ENCODE measurements at places on chromosomes 6 and 20. TPM values are rescaled to one million over a fixed set of nuclear protein-coding genes. Genes with fewer than 3 reads are reported as not detected.
A peak's percentile ranks its signal among the peaks of the same experiment; 100 is the strongest.

DNA sequence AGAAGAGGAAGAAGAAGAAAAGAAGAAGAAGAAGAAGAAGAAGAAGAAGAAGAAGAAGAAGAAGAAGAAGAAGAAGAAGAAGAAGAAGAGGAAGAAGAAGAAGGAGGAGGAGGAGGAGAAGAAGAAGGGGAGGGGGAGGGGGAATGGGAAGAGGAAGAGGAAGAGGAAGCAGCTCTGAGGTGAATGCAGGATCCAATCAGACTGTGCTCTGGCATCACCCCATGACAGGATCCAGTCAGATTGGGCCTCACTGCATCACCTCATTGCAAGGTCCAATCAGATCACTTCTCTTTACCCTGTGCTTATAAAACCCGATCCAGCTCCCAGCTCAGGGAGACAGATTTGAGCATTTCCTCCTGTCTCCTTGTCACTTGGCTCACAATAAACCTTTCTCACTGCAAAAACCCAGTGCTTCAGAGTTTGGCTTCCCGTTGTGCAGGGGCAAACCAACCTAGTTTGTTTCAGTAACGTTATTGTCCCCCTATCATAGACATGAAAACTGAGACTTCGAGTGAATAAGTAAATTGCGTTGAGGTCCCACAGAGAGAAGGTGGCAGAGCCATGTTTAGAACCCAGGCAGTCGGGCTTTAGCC lies 28.6 kb upstream of the YWHAB start:
- no peak for DNase-seq

Gene TINAG
- 114 TPM for total RNA-seq

GRCh38 chr6:79077715-79078074 lies 359 bp downstream of the PHIP start:
- DNase-seq = no peak

Gene SH3BGRL2
- total RNA-seq = 2.2 TPM

DNA sequence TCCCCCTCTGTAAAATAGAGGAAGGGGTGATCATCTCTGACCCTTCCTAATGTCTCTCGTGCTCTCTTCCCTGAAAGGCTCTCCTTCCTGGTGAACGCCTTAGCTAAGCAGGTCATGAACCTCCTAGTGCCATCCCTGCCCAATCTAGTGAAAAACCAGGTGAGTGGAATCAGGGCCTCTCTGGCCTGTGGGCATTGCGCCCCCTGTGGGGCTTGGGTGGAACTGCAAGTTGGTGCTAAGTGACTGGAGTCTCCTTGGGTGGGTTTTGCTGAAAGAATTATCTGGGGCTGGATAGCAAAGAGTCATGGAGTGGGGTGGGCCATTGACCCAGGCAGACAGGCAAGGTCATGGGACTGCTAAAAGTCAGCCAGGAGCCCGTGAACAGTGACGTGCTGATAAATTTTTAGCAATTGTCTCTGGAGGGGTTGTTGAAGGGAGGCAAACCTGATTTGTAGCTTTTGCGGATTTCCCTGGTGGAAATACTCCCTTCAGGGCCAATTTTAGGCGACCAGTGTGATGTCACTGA lies 8.9 kb downstream of the BPIFB1 start:
- peak; percentile 33 for DNase-seq

Gene ABRACL
- total RNA-seq = 83.0 TPM

DNA sequence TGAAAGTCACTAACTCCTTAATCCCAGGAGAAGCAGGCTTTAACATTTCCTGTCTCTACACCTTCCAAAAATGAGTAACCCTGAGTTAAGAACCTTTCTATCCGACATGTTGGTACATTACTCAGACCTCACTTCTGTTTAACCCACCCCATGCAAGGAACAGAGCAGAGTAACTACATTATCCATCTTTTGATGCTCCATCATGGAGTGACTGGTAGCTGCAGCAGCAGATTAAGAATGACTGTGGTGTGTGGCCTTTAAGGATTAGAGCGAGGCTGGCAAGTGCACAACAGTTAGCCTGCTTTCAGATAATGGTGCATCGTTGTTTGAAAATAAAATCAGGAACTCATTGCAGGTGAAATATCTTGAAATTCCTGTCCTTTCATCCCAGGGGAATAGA lies 2.0 kb downstream of the TRAF3IP2 start:
- no peak for DNase-seq

- no peak for DNase-seq
Measured at GRCh38 chr20:11919581-11919980, 1.9 kb downstream of the BTBD3 start.

GRCh38 chr6:11727346-11727997 lies 51.1 kb downstream of the ADTRP start:
- no peak for DNase-seq

- DNase-seq = no peak
Measured at GRCh38 chr6:55443238-55444134, 116.2 kb downstream of the GFRAL start.

Gene PTCRA
- total RNA-seq = not detected

DNA sequence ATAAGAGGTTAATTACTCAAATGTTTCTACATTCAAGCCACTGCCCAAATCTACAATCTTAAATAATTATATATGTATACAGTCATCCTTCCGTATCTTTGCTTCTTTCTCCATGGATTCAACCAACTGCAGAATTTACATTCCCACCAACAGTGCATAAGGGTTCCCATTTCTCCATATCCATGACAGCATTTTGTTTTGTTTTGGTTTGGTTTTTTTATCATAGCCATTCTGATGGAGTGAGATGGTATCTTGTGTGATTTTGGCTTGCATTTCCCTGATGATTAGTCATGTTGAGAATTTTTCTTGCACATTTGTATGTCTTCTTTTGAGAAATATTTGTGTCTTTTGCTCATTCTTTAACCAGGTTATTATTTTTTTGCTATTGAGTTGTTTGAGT lies 198.5 kb downstream of the C6orf118 start:
- no peak for DNase-seq

Gene CAGE1
- not detected for total RNA-seq

- peak; percentile 40 for DNase-seq
Measured at GRCh38 chr6:88670369-88670768, 293.0 kb downstream of the RNGTT start.

Gene PPP1R3G
- total RNA-seq = 0.26 TPM

Gene REM1
- total RNA-seq = not detected

DNA sequence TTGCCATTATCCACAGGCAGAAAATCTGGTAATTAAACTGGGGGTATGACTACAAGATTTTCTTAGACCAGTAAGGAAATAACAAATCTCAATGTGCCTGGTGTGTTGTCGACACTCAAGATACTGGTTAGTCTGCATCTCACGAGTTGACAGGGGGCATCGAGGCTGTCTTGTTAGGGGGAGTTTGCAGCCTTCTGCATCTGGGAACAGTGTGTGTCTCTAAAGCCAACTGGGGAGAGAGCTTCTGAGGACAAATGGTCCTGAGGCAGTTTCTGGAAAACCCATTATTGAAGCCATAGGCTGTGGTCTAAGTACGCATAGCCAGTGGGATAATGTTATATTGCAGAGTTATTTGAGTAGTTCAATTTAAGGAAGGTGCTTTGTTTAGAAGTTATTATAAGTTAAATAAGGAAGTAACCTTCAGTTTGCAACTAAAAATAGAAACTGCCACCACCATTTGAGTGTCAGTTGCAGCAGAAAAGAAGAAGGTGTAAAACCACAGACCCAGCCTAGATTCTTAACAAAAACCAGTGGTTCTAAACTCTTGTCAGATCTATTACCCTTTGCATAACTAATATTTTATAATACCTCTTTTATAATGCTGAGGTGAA lies 15.4 kb upstream of the MAPK13 start:
- no peak for DNase-seq

GRCh38 chr6:113015249-113015648 lies 668.1 kb downstream of the RFPL4B start:
- no peak for DNase-seq

DNA sequence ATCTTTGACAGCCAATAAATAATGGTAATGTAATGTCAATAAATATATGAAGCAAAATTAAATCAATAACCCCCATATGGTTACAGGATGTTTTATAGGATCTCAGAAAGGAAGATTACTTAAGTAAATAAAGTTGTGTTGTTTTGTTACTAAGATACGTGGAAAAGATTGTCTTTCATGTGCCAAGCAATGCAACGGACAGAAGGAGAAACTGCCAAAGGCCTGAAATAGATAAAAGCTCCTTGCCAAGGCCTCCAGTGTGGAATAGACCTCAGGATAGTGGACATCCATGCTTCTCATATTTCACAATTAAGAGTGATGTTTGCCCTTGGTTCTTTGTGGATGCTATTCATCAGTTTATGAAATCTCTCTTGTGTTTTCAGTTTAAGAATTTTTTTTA lies 16.4 kb upstream of the FNDC1 start:
- DNase-seq = no peak

DNA sequence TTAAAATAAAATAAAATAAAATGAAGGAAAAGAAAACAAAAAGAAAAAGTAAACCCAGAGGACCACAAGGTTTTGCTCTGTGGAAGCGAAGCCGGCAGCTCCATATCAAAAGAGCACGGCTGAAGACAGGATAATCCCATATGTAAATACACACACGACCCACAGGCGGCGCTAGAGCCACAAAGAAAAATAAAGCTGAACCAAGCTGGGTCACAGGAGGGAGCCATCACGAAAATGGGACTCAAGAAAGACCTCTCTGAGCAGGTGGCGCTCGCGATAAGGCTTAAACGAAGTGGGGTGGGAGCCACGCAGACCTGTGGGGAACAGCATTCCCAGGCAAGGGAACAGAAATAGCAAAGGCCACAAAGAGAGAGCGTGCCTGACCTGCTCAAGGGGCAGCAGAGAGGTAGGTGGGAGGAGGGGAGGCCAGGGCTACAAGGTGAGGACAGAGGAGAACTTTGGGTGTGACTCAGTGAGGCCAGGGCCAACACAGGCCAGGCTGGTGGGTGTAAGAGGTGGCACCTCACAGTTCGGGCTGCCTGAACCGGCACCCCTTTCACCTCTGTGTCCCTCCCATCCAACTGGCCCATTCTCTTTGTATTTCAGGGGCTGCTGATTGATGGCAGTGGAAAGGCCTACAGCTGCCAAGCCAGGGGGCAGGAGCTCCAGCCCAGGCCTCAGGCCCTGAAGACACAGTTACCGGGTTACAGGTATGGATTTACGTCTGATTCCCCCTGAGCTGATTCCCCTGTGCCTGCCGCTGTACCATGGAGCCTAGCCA lies 26.0 kb downstream of the PTGIS start:
- DNase-seq = peak; percentile 46

Gene SGK2
- 45.5 TPM for total RNA-seq

Gene AFG1L
- 4.8 TPM for total RNA-seq

- DNase-seq = no peak
Measured at GRCh38 chr6:8000188-8000596, 64.0 kb downstream of the BLOC1S5 start.
